ENCODE measurements at places on chromosomes 5 and 9. TPM values are rescaled to one million over a fixed set of nuclear protein-coding genes. Genes with fewer than 3 reads are reported as not detected.
A peak's percentile ranks its signal among the peaks of the same experiment; 100 is the strongest.

DNA sequence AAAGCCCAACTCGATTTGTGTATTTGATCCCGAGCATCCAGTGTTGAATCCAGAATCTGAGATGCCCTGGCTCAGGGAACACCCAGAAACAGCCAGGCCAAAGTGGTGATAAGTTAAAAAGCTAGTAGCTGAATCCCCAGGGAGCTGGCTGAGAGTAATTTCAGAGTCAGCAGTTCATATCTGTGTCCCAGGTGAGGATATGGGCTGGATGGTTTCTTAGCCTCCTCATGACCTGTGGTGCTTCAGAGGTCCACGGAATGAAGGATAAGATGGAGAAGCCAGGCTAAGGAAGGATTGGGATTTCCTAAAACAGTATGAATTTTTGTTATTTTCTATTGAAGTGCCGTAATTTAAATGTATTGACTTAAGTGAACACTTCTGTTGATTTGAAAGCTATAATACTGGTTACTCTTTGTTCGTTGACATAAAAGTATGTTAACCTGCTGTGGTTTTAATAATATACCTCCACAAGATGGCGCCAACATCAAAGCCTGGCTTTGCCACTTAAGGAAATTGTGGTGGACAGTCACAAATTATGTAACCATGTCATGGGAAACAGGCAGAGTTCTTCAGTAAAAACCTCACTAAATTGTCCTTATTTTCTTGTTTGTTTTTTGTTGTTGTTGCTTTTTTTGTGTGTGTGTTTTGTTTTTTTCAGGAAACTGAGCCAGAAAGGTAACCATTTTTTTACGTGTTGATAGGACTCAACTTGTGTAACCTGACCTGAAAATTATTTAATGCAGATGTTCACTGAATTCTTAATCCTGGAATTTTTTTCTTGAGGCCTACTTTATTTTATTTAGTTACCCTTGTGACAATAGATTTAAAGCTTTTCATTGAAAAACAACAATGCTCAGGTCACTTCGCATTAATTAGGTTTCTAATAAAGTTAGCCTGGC is 11.4 kb downstream of the MTAP start:
- H3K4me3 ChIP-seq = no peak overlapping the region
- H3K27ac ChIP-seq = no peak overlapping the region
- no peak for DNase-seq
- peaks cover 13% of the 10 kb centered on the region for H3K4me1 ChIP-seq
- H3K27me3 ChIP-seq = no peaks in the 10 kb centered on the region
- peaks cover 16% of the 10 kb centered on the region for H3K36me3 ChIP-seq

- no peaks in the 10 kb centered on the region for H3K36me3 ChIP-seq
- H3K27me3 ChIP-seq = no peaks in the 10 kb centered on the region
- no peak overlapping the region for H3K27ac ChIP-seq
- no peak overlapping the region for H3K4me3 ChIP-seq
- H3K4me1 ChIP-seq = peaks cover 5% of the 10 kb centered on the region
- DNase-seq = no peak
Observed at GRCh38 chr9:120741701-120742100, 27.4 kb upstream of the MEGF9 start.

GRCh38 chr5:7850395-7851239 is at the start of gene CFAP90:
Gene CFAP90, minus strand, starts transcription at chr5:7851133. Its CDS starts 112 bp downstream, at chr5:7851021.
- peak within 1 kb of the TSS; percentile 67 for H3K4me3 ChIP-seq
- H3K27me3 ChIP-seq = no peaks in the 10 kb centered on the region
- DNase-seq = peak; percentile 67
- H3K4me1 ChIP-seq = peaks cover 4% of the 10 kb centered on the region
- H3K36me3 ChIP-seq = no peaks in the 10 kb centered on the region
- H3K27ac ChIP-seq = peak within 1 kb of the TSS; percentile 62

DNA sequence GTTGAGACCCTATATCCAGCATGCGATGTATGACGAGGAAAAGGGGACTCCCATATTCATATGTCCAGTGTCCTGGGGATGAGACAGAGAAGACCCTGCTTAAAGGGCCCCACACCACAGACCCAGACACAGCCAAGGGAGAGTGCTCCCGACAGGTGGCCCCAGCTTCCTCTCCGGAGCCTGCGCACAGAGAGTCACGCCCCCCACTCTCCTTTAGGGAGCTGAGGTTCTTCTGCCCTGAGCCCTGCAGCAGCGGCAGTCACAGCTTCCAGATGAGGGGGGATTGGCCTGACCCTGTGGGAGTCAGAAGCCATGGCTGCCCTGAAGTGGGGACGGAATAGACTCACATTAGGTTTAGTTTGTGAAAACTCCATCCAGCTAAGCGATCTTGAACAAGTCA is 17.1 kb downstream of the BTNL3 start:
- DNase-seq = no peak
- H3K4me1 ChIP-seq = no peaks in the 10 kb centered on the region
- no peak overlapping the region for H3K4me3 ChIP-seq
- H3K36me3 ChIP-seq = no peaks in the 10 kb centered on the region

DNA sequence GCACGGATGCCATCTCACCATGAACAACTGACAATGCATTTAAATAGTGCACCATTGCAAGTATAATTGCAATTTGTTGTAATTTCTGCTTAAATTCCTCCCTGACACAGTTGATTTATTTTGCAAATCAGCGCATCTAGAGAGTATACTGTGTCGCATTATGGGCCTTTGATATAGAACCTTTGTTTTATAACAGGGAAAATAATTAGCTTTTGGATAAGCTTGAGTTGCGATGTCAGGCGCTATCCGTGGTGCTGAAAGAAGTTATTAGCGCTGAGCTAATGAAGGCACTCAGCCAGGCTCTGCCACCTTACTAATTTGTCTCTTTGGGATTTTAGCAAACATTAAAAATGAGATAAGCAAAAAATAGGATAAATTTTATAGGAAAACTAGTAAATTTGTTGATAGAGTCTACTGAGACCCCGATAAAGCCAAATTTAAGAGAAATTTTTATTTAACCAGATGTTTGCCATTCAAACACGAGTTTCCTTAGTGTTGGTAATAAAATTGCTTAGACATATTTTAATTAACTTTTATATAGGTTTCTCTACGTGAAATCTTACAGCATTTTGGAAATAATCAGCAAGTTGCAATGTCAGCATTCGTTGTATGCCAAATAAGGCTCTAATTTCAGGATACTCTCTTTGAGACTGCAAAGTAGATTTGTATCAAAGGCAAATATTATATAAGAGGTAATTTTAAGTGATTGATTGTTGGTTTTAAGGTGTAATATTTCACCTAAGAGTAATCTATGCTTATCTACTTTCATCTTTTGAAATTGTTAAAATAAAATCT is 355.5 kb downstream of the TLR4 start:
- H3K27ac ChIP-seq = no peak overlapping the region
- no peaks in the 10 kb centered on the region for H3K4me1 ChIP-seq
- no peaks in the 10 kb centered on the region for H3K27me3 ChIP-seq
- no peak for DNase-seq
- H3K36me3 ChIP-seq = no peaks in the 10 kb centered on the region

GRCh38 chr9:92115071-92115858 is at the start of gene SPTLC1:
Gene SPTLC1, minus strand, starts transcription at chr9:92115413. Its CDS starts 43 bp downstream, at chr9:92115370.
- H3K4me1 ChIP-seq = peaks cover 14% of the 10 kb centered on the region
- peak; percentile 94 for DNase-seq
- peak within 1 kb of the TSS; percentile 77 for H3K27ac ChIP-seq
- peaks cover 7% of the 10 kb centered on the region for H3K36me3 ChIP-seq
- H3K27me3 ChIP-seq = no peaks in the 10 kb centered on the region

DNA sequence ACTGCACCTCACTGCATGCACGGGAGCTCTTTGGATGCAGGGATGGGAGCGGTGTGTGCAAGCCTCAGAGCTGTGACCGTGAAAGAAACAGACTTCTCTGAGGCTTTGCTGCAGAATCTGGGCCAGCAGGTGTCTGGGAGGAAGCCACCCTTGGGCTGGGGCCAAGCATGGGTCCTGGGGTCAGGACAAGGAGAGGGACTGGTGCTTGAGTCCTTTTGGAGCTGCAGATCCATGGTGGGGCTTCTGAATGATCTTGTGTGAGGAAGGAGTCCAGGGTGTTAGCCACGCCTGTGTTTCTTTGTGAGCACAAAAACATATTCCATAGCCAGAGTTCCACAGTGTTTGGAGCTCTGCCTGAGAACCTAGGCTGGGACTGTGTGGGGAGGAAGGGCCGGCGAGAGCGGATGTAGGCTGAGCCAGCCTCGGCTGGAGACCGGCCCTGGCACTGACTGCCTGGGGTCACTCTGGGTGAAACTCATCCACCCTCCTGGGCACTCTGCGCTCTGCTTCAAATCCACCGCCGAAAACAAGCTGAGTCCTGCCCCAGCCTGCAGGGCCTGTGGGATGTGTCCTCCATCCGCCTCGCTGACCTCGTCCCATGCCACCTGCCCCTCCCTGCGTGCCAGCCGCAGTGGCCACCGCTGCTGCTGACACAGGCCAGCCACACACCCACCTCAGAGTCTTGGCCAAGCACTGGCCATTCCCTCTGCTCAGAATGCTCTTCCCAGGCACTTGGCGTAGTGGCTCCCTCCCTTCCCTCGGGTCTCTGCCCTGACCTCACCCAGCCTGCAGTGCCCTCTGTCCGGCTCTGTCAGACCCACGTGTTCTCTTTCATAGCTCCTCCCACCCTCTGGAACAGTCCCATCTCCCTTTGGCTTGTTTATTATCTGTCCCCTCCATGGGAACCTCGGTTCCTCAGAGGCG is 26.7 kb downstream of the ERGIC1 start:
- peak; percentile 57 for DNase-seq
- no peaks in the 10 kb centered on the region for H3K36me3 ChIP-seq
- H3K4me1 ChIP-seq = peaks cover 73% of the 10 kb centered on the region
- no peaks in the 10 kb centered on the region for H3K27me3 ChIP-seq
- peak overlapping the region; percentile 98 for H3K27ac ChIP-seq

DNA sequence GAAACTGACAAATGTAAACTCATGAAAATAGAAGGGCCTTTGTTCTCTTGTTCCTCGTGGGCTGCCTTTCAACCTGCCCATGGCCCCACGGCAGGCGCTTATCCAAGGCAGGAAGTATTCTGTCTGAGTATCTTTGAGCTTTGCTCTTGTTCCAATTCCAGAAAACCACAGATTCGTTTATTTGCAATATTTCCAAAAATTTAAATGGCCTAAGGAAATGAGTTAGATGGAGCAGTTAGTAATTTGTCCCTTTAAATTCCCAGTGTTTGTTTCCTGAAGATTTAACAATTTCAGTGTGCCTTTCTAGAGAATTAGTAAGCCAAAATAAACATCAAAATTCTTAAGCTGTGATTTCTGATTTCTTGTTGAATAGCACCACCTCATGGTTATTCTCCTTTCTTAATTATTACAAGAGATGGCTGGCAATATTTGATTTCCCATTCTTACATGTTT is 299.4 kb upstream of the RASA1 start:
- H3K4me1 ChIP-seq = no peaks in the 10 kb centered on the region
- DNase-seq = no peak
- no peaks in the 10 kb centered on the region for H3K36me3 ChIP-seq
- no peaks in the 10 kb centered on the region for H3K27me3 ChIP-seq

- no peak overlapping the region for H3K4me3 ChIP-seq
- no peak for DNase-seq
- no peaks in the 10 kb centered on the region for H3K27me3 ChIP-seq
- H3K27ac ChIP-seq = no peak overlapping the region
Observed at GRCh38 chr5:153794327-153794726, 244.4 kb downstream of the FAM114A2 start.

GRCh38 chr5:2213121-2213730 is 330.5 kb upstream of the IRX4 start:
- H3K27ac ChIP-seq = no peak overlapping the region
- no peak overlapping the region for H3K4me3 ChIP-seq
- DNase-seq = no peak
- H3K36me3 ChIP-seq = no peaks in the 10 kb centered on the region

GRCh38 chr9:21919377-21920362 is 74.5 kb downstream of the CDKN2A start:
- H3K4me3 ChIP-seq = no peak overlapping the region
- DNase-seq = no peak
- H3K27ac ChIP-seq = no peak overlapping the region
- no peaks in the 10 kb centered on the region for H3K4me1 ChIP-seq
- no peaks in the 10 kb centered on the region for H3K27me3 ChIP-seq

GRCh38 chr9:121055642-121056143 is 5.6 kb upstream of the C5 start:
- H3K27ac ChIP-seq = peak overlapping the region; percentile 69
- no peak overlapping the region for H3K4me3 ChIP-seq
- H3K36me3 ChIP-seq = no peaks in the 10 kb centered on the region
- H3K4me1 ChIP-seq = peaks cover 22% of the 10 kb centered on the region

DNA sequence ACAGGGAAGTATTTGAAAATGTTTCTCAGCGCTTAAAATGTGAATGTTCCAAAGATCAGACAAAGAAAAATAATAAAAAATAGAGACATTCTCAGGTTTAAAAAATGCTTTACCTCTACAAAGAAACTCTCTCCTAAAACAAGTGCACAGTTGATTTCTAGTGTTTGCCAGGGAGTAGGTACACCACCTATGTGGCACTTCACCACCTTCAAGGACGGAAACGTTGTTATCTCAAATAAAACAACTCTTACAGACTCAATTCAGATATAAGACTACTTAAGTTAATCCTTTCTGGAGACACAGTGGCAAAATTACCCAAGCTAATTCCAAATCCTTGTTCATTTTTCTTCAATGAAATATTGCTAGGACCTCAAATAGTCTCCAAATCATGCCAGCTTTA is 286.4 kb upstream of the ISL1 start:
- no peak overlapping the region for H3K27ac ChIP-seq
- no peaks in the 10 kb centered on the region for H3K4me1 ChIP-seq
- no peak for DNase-seq
- no peak overlapping the region for H3K4me3 ChIP-seq
- no peaks in the 10 kb centered on the region for H3K27me3 ChIP-seq

GRCh38 chr5:178313316-178313715 is 80.7 kb upstream of the PHYKPL start:
- DNase-seq = no peak
- H3K27ac ChIP-seq = no peak overlapping the region
- no peaks in the 10 kb centered on the region for H3K4me1 ChIP-seq
- H3K27me3 ChIP-seq = no peaks in the 10 kb centered on the region
- H3K4me3 ChIP-seq = no peak overlapping the region

DNA sequence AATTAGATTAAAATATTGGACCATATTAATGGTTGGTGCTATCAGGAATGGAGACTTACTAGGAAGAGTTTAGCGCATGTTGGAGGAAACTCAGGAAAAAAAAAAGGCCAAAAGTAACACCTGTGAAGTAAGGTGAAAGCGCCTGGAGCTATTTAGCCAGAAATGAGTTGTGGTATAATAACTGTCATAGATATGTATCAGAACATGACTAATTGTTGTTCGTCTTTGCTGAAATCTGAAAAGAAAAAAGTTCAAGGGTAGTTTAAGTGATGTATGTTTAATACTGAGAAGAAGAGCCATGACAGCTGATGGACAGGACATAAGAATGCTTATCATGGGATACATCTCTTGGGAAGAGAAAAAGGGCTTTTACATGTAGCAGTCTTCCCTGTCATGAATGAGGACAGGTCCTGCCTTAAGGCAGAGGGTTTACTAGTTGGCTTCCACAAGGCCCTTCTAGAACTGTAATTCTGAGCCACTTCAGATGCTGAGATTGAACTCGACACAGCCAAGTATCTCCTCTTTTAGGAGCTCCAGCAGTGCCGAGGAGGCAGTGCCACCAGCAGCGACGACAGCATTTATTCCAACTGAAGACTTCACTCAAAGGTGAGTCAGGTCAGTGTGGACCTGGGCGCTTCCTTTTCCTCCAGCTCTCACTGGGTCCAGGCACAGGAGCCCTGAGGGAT is 940 bp upstream of the CAMK4 start:
- peaks cover 16% of the 10 kb centered on the region for H3K27me3 ChIP-seq
- H3K27ac ChIP-seq = no peak overlapping the region
- H3K4me3 ChIP-seq = no peak overlapping the region
- DNase-seq = no peak

GRCh38 chr5:72328172-72328571 is 8.0 kb downstream of the PTCD2 start:
- H3K4me3 ChIP-seq = no peak overlapping the region
- no peak for DNase-seq
- H3K36me3 ChIP-seq = peaks cover 21% of the 10 kb centered on the region
- H3K27ac ChIP-seq = no peak overlapping the region
- H3K4me1 ChIP-seq = no peaks in the 10 kb centered on the region

PCDHGA1 gene
- 0.05 TPM for total RNA-seq

PCDHB3 gene
- 0.09 TPM for total RNA-seq

SGCD gene
- total RNA-seq = 1.4 TPM

CAMK2A gene
- not detected for total RNA-seq

RAB3C gene
- 0.84 TPM for total RNA-seq

Data from liver (tissue), 10 donors.